ENCODE measurements at places on chromosomes 5 and 9.

GRCh38 chr5:90940227-90940995 is 381.8 kb downstream of the ADGRV1 start:
- no peak for DNase-seq

- DNase-seq: no peak
Observed at GRCh38 chr9:132894862-132895835, 16.5 kb downstream of the SPACA9 start.

DNA sequence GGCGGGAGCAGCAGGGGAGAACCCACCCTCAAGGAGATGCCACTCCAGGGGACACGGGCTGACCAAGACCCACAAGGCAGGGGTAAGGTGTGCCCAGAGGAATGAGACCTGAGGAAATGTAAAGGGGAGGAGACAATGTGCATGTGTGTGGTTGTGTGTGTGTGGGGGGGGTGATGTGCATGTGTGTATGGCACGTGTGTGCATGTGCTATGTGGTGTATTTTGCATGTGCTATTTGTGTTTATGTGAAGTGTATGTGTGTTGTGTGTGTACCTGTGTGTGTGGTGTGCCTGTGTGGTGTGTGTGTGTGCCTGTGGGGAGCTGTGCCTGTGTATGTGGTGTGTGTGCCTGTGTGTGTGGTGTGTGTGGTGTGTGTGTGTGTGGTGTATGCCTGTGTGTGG is 33.5 kb upstream of the FCN2 start:
- DNase-seq: no peak

- DNase-seq: no peak
Observed at GRCh38 chr5:40976836-40977235, 67.5 kb downstream of the C7 start.

DNA sequence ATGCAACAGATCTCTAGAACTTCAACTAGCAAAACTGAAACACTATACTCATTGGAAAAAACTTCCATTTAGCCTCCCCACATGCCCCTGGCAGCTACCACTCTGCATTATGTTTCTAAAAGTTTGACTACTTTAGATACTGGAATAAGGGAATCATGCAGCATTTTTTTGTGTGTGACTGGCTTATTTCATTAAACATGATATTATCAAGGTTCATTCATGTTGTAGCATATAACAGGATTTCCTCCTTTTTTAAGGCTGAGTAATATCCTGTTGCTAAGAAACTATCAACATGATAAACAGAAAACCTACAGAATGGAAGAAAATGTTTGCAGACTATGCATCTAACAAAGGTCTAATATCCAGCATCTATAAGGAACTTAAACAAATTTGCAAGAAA is 597.9 kb downstream of the DMRTA1 start:
- no peak for DNase-seq

DNA sequence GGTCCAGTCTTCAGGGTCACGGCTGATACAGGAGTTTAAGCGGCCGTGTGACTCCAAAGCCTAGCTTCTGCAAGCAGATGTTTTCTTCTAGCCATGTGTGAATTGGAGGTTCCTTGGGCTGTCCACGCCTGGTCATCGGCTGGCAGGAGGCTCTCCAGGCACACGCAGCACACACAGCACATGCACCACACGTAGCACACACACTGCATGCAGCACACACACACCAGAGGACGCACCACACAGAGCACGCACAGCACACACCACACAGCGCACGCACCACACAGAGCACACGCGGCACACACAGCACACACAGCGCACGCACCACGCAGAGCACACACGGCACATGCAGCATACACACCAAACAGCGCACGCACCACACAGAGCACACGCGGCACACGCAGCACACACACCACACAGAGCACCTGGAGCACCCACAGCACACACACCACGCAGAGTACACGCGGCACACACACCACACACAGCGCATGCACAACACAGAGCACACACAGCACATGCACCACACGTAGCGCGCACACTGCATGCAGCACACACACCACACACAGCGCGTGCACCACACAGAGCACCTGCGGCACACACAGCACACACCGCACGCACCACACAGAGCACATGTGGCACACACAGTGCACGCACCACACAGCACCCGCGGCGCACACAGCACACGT is 234.3 kb downstream of the FANCC start:
- no peak for DNase-seq

- no peak for DNase-seq
Observed at GRCh38 chr5:61881821-61882487, 424.1 kb upstream of the KIF2A start.

GRCh38 chr5:94811331-94811730 is 192.9 kb downstream of the SLF1 start:
- no peak for DNase-seq

GRCh38 chr5:31435730-31436129 is 96.2 kb downstream of the DROSHA start:
- no peak for DNase-seq

GRCh38 chr5:143586781-143587362 is 183.4 kb upstream of the NR3C1 start:
- no peak for DNase-seq

DNA sequence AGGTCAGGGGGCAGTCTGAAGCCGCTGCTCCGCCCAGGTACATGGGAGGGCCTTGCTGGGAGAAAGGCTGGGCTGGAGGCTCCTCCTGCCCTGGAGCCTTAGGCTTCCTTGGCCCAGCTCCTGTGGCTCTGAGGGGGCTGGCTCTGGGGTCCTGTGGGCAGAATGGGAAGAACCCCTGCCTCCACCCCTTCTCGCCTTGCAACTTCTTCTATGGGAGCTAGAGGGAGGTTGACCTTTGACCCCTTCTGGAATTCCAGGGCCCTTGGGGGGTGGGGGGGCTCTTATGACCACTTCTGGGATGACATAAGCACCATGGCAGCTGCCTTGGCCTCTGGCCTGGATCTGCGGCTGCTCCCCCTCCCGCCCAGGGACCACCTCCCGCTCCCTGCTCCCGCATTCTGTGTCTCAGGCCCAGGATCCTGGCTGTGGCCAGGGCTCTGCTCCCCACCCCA is 32.2 kb downstream of the IER5L start:
- peak; percentile 63 for DNase-seq

- no peak for DNase-seq
Observed at GRCh38 chr9:34332076-34332964, 3.0 kb downstream of the NUDT2 start.

- DNase-seq: no peak
Observed at GRCh38 chr5:141533897-141534296, 45.0 kb downstream of the PCDHGC5 start.

DNA sequence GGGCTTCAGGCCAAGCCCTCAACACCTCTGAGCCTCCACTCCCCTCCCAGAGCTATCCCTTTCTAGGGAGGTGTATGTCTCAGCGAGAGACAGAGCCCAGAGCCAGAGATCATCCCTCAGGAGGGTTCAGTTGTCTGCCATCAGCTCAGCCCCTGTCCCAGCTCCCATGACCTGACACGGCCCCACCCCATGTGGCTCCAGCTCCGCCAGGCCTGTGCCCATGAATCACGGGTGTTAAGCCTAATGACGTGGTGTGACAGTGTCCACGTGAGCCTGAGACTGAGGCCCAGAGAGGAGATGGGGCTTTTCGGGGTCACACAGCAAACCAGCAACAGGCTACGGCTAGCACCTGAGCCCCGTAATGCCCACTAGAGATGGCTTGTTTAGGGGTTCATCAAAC is 60.9 kb upstream of the ORM1 start:
- DNase-seq: no peak

GRCh38 chr9:37248651-37249163 is 128.3 kb downstream of the ZCCHC7 start:
- no peak for DNase-seq

GRCh38 chr5:168793841-168794837 is 215.0 kb upstream of the PANK3 start:
- DNase-seq: no peak

DNA sequence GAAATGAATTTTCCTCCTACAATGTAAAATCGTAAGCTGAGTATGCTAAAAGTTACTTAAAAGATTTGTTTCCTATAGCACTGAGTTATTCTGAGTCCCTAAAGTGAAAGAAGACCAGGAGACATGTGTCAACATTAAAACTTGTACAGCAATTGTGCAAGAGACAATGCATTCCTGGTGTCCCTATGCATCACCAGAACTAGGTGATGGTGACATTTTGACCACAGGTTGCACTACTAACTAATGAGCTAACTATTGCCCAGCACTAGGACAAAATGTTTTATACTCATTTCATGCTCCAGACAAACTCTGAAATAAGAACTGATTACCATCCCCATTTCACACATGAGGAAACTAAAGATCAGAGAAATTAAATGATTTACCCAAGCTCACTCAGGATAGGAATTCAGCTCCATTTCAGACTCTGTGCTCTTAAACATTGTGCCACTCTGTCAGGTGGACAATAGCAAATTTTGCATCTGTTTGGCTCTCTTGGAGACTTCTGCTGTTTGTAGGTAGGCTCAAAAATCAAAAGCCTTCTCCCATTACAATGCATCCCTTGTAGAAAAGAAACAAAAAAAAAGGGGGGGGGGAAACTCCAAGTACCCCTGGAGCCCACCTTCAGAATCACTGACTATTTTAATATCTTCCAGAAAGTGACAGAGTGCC is 269.2 kb downstream of the ACTL7B start:
- DNase-seq: no peak

GRCh38 chr9:108109927-108110690 is 620.5 kb upstream of the KLF4 start:
- no peak for DNase-seq

GRCh38 chr9:16721972-16722371 is 148.5 kb downstream of the BNC2 start:
- DNase-seq: no peak

- no peak for DNase-seq
Observed at GRCh38 chr5:150299571-150300327, 3.0 kb downstream of the ARSI start.

DNA sequence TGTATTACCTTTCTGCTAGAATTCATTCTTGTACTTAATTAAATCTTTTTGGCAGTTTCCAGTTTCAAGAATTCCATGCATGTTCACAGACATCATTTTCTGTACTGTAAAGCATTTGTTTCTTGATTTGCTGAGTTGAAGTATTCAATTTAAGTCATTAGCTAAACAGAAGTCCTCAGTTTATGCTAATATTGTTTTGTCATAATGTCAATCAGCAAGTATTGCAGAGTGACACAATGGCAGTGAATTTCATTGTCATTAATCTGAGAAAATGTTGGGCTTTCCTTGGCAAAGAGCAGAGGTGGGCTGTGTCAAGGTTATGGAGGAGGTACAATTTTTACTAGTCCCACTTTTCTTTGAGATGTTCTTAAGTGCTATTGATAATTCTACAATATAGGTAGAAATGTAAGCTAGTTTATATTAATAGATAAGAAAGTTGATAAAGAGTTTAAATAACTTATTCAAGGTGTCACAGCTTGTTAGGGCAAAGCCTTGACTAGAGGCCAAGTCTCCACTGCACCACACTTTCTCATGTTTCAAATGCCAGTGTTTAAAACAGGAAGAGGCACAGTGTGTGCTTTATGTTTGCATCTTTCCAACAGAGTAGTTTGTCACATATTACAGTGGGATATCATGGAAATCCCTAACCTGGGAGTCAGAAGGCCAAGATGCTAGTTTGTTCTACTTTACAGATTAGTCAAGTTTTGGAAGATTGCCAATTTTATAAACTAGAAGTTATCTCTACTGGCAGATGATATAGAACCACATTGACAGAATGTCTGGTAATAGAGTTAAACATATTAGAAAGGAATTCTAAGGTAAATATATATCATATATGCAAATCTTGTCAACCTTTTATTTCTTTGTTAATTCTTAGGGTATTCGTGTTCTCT is 56.3 kb downstream of the SLF1 start:
- DNase-seq: no peak

DNA sequence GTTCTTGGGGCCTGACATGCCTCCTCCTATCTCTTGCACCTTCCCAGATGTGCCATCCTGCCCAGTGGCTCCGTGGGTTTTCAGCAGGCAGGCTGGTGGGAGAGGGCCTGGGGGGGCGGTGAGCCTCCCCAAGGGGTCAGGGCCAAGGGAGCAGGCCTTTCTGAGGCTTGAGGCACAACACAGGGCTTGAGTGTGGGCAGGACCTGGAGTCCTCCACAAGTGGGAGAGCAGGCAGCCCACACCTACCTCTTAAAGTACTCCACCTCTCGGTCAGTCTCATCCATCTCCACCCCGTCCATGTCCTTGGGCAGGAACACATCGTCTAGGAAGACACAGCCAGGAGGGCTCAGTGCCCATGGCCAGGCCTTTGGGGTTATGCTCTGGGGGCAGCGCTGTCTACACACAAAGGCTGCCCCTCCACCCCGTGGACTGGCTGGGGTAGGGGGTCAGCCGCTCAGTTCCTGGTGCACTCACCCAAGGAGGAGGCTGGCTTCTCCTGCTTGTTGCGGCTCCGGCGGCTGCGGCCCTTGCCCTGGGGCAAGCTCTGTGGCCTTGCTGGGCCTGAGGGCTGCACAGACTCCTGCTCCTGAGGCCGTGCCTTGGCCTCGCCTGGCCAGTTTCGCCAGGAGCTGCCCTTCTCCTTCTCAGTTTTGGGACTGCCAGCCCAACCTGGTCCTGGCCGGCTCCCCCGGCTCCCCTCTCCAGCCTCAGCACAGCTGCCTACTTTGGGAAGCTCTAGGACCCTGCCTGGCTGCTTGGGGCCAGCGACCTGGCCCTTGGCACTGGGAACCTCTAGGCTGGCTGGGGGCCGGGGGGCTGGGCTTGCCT is 7.2 kb upstream of the DDX41 start:
- DNase-seq: no peak

DNA sequence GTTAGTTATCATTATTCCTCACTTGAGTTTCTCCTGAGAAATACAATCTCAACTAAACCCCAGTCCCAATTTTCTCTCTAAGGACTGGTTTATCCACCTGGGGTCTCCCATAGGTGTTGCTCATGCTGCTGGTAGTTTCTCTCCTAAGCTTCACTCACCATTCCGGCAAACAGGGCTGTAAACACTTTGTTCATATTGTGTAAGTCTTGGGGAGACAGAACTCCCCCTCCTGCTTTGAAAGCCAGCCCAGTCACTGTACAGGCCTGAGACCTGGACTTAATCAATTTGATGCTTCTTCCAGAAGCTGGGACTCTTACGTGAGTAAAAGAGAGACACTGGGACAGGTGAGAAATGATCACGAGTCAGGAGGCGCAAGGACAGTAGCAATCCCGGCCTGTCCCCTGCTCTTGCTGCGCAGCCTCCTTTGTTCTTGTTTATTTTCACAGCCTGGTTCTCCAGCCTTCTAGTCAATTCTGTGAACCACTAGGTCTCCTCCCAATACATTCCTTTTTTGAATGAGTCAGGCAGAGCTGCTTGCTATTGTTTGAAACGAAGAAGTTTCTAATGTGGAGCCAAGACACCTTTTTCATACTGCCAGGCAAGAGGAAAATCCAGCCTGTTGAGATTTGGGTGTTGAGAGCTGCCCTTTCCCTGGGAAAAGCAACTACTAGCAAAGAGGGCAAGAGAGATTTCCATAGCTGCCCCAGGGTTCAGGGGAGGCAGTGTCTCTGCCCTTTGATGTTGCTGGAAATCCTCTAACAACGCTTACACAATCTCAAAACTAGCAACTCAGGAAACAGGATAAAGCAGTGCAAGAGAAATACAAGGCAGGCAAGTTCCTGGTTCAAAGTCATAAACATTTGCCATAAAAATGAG is 9.2 kb upstream of the SHROOM1 start:
- no peak for DNase-seq

Measured in heart right ventricle (tissue), 16 donors.